Stimulated activated CD8-positive, alpha-beta memory T cell treated with anti-CD3 and anti-CD28 coated beads, Interleukin-4, amount 100 ng/mL, for 24 hours (primary cell): ENCODE measurements at places on chromosomes 3 and 15.

DNA sequence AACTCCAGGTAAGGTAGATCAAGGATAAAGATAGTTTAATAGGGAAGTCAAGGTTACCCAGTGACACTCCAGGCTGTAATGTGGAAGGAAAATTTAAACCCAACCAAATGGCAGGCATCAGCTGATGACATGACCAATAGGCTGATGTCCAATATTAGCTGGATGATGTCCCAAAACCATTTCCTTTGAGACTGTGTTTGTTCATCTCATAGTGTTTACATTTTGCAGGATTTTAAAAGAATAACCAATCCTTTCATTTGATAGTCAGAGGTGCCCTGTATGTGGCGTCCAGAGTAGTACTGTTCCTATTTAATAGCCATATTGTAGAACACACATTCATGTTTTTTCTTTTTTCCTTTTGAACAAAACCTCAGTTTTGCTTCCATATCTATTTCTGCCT lies 23.3 kb upstream of the TMEM158 start:
- DNase-seq = no peak

- DNase-seq = peak; percentile 58
These were observed 72.6 kb downstream of the MYO1E start for GRCh38 chr15:59299929-59300617.

GRCh38 chr3:124076235-124076634 lies 84.3 kb upstream of the ROPN1 start:
- DNase-seq = no peak

GRCh38 chr3:127497676-127498075 lies 92.9 kb downstream of the TPRA1 start:
- DNase-seq = no peak

- no peak for DNase-seq
These were observed 13.1 kb upstream of the PLA2G4D start for GRCh38 chr15:42107473-42107872.

- DNase-seq = no peak
These were observed 1.9 kb upstream of the SPPL2A start for GRCh38 chr15:50767332-50767861.

GRCh38 chr15:52445553-52445952 lies 83.1 kb downstream of the MYO5A start:
- no peak for DNase-seq

- no peak for DNase-seq
These were observed 87.3 kb downstream of the SMAD6 start for GRCh38 chr15:66789029-66790025.

DNA sequence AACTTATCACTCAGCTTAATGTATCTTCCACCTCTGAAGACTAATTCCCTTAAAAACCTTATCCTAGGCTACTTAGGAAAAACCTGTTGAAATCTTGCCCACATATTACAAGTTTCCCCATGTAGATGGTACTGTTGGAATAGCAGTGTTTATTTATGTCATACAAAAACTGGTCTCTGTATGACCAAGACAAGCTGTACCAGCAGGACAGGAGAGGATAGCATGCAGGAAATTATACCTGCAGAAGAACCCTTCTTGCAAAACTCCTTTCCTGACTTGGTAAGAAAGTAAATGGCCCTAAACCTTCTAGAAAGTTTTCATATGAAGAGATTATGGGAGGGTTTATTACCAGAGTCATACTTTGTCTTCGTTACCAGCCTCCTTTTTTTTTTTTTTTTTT lies 25.3 kb upstream of the RNF111 start:
- no peak for DNase-seq

- DNase-seq = no peak
These were observed 54.4 kb downstream of the DCUN1D1 start for GRCh38 chr3:182925944-182926337.

DNA sequence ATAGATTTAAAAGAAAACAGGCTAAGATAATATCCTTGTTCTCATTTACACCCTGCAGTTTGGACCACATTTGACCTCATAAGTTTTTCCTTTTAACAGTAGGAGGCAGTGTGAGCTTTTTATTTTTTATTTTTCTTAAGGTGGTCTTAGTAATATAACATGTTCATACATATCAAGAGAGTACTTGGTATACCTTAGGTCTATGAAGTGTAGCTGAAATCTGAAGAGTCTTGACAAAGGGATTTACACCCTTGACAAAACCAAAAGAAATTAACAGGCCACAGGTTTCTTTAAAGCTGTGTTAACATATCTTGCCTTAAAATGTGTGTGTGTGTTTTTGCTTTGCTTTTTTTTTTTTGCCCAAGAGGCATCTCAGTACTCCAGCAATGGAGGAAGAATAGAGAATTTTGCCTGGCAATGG lies 3.2 kb downstream of the RAP2B start:
- no peak for DNase-seq

GRCh38 chr3:32309654-32310242 lies 71.3 kb downstream of the CMTM8 start:
- no peak for DNase-seq

DNA sequence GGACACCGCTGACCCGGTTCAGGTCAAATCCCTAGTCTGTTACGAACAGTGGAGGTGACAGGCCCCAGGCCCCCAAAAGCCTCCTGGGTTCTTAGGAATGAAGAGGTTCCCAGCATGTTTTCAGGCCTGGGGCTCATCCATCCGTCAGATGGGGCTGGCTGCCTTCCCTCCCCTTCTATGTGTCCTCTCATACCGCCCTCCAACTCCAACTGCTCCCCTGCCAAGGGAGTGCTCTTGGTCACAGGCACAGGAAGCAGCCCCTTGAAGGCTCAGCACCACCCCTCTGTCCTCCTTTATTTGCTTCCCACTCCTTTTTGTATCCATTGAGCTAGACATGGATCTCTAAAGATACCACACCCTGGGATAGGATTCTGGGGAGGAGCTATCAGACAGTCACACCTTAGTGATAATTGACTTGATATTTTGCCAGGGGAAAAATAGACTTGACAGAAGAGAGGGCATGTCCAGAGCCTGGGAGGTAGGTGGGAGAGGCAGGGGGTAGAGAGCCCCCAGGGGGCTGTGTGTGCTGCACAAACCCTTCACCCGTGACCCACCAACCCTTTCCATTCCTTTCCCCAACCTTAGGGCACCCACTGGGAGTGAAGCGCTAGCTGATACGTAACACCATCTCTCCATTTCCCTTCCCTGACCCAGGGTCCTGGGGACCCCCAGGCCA lies 10.7 kb upstream of the CSPG4 start:
- no peak for DNase-seq

DNA sequence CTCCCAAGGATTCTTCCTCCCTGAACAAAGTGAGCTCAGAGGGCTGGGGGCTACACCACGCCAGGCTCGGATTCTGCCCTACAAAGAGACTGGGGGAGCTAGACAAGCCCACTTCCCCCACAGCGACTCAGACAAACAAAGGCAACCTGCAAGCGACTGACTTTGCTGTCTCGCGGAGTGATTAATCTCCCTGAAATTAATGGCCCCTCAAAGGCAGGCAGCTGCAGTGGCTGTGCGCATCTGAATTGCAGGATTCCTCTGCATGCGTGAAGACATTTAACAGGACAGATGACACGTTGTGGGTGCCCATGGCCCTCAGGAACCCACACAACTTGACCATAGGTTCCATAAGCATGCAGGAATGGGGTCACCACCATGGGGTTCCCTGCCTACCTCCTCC lies 18.4 kb downstream of the CTXND1 start:
- no peak for DNase-seq

DNA sequence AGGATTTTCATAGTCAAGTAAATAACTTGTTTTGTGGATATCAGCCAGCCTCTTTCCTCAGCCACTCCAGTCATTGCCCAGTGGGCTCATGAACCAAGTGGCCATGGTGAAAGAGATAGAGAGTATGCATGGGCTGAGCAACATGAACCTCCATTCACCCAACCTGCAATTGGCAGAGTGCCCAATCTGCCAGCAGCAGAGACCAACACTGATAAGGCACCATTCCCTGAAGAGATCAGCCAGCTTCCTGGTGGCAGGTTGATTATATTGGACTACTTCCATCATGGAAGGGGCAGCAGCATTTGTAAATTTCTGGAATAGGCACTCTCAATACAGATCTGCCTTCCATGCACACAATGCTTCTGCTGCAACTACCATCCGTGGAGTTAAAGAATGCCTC lies 10.3 kb upstream of the MCF2L2 start:
- DNase-seq = no peak

DNA sequence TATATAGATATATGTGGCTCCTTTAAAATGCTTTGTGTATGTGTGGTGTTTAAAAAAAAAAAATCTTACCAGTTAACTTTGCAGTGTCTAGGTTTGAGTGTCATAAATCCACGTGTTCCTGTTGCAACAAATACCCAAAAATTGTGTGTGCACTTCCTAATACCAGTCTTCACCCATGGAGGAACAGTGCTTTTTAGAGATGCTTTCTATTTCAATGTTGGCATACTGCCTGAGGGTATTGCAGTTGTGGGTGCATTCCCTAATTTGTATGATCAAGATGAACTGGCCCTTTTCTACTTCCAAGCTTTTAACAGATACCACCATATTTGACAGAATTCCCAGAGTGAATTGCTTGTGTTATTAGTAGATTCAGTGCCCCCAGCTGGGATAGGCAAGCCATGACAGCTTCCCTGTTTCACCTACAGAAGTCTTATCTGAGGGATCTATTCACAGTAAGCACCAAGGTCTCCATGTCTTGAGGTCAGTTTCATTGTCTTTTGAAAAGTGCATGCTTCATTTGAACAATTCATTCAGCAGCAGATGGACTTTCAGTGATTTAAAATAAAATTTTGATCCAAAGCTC lies 68.9 kb upstream of the GOLGA6B start:
- no peak for DNase-seq

DNA sequence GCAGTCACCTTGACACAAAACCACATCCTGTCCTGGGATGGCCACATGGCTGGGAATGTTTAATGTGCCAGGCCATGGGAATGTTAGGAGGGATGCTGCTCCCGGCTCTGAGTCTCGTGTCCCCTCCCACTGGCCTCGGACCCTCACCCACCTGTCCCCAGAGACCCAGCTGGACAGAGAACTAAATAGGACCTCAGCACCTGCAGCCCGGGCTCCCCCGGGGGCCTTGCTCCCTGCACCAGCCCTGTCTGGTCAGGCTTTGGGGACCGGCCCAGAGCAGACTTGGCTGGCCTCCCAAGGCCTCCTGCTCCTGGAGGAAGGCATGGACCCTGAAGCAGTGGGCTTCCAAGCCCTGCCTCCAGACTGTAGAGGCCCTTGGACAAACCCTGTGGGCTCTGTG lies 100.0 kb upstream of the IQSEC1 start:
- DNase-seq = no peak

- DNase-seq = no peak
These were observed 260.7 kb upstream of the GRM7 start for GRCh38 chr3:6600237-6600636.

DNA sequence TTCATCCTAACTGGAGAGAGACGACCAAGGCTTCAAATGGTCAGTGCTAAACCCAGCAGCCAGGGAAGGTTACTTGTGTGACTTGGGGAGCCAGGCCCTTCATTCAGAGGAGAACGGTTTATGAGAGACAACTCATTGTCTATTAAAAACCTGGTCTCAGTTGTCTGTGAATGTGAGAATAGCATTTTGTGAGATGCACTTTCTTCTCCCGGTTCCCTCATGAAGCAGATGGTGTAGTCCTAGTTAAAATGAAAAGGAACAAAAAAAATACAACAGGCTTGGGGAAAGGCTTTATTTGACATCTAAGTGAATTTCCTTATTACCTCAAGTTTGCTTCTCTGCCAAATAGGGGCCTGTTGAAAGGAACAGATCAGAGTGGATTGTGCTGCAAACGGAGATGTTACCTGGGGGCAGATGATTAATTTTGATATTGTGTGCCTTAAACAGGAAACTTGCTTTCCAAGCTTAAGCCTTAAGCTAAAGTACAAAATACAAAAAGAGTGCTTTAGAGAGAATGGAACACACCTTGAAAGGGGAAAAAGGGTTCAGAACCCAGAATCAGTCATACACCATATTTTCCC lies 202.7 kb upstream of the BHLHE40 start:
- DNase-seq = no peak

GRCh38 chr3:23468203-23468602 lies 265.1 kb downstream of the UBE2E2 start:
- no peak for DNase-seq

- no peak for DNase-seq
These were observed 58.1 kb upstream of the P3H2 start for GRCh38 chr3:190178779-190179178.

DNA sequence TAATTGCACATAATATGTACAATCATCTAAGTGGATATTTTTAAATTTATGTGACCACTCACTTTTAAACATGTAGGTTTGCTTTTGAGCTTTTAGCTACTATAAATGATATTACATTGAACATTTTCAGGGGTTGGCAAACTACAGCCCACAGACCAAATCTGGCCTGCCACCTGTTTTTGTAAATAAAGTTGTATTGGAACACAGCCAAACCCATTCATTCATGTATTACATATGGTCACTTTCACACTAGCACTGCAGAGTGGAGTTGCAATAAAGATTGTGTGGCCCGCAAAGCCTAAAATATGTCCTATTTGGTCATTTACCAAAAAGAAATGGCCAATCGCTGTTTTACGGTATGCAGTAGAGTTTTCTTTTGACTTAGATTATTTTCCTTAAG lies 21.2 kb downstream of the CMTM7 start:
- no peak for DNase-seq

GRCh38 chr3:187212196-187212545 lies 14.9 kb downstream of the RTP1 start:
- no peak for DNase-seq

- DNase-seq = no peak
These were observed 34.1 kb downstream of the TMEM158 start for GRCh38 chr3:45191924-45192417.

GRCh38 chr15:35926007-35926380 lies 380.0 kb upstream of the DPH6 start:
- no peak for DNase-seq

DNA sequence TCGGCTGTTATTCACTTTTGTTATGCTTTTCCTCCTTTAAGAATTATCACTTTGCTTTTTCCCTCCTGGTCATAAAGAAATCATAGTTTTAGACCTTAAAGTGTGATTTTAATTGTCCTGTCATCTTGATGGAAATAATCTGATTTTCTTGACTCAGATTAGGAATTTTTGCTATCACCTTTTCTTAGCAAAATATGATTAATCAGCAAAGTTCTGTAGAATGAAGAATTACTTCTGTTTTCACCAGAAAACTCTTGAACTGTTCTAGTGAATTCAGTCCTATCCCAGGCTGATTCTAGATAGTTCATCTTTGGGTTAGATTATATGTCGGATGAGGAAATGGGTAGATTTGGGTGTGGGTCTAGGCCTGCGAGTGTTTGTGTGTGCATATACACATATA lies 12.2 kb downstream of the CMSS1 start:
- DNase-seq = no peak

DNA sequence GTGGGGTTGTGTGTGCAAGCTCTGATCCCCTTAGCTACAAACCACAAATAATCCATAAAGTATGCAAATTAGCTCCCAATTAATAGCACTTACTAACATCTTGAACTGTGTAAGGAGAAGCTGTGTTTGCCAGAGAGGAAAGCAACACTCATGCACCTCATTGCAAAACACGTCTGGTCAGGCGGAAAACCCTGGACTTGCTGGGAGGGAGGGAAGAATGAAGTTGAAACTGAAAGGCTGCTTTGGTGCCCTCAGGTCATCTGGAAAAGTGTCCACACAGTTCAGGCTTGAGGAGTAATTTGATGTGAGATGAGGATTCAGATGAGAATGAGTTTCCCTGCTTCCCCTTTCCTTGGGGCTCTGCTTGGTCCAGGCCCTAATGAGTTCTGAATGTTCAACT lies 185.5 kb upstream of the ANKRD28 start:
- DNase-seq = no peak
